Natural killer cell (primary cell): ENCODE measurements at places on chromosomes 7 and 10. TPM values are rescaled to one million over a fixed set of nuclear protein-coding genes. Genes with fewer than 3 reads are reported as not detected.

The MEST gene
- total RNA-seq, result 0.70 TPM

The CLIP2 gene
- 8.5 TPM for total RNA-seq

The GALNT17 gene
- total RNA-seq, result not detected

The POT1 gene
- 20.8 TPM for total RNA-seq

The ZNF107 gene
- total RNA-seq, result 13.3 TPM

The SYNPO2L gene
- not detected for total RNA-seq

The EN2 gene
- not detected for total RNA-seq

The ITIH5 gene
- total RNA-seq, result not detected

The INMT gene
- 0.56 TPM for total RNA-seq

The GBX1 gene
- not detected for total RNA-seq

The LRIT1 gene
- total RNA-seq, result not detected

The H2AZ2 gene
- 178 TPM for total RNA-seq

The ADAMTS14 gene
- total RNA-seq, result 1.5 TPM

The PCLO gene
- total RNA-seq, result not detected

The STYXL1 gene
- total RNA-seq, result 18.8 TPM

The CRHR2 gene
- total RNA-seq, result not detected

The PANK1 gene
- 1.4 TPM for total RNA-seq

The DMTF1 gene
- 178 TPM for total RNA-seq

The GRID2IP gene
- 0.45 TPM for total RNA-seq

The CPA1 gene
- total RNA-seq, result not detected

The ZKSCAN5 gene
- 9.7 TPM for total RNA-seq

The LOXL4 gene
- total RNA-seq, result not detected

The SPDYE2 gene
- not detected for total RNA-seq

The CCAR1 gene
- 73.7 TPM for total RNA-seq

The SNCG gene
- not detected for total RNA-seq

The TTYH3 gene
- 38.3 TPM for total RNA-seq

The OPALIN gene
- total RNA-seq, result not detected

The STX1A gene
- total RNA-seq, result 13.2 TPM

The MMD2 gene
- total RNA-seq, result not detected

The CALML5 gene
- not detected for total RNA-seq

The SPDYE2B gene
- total RNA-seq, result not detected
